ENCODE measurements at places on chromosomes 1 and 21.

DNA sequence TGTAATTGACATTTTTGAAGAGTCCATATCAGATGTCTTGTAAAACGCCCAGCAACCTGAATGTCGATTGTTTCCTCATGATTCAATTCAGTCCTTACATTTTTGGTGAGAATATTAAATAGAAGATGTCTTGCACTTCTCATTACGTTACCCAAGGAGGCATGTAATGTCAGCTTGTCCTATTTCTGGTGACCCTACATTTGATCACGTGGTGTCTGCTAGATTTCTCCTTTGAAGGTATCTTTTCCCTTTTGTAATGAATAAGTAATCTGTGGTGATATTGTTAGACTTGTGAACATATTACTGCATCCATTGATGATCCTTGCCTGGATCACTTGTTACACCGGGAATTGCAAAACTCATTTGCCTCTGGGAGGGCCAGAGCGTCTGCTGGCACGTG is 87.6 kb upstream of the DISP3 start:
- no peak for DNase-seq

GRCh38 chr21:33993286-33994231 is 78.0 kb upstream of the ATP5PO start:
- DNase-seq: no peak

DNA sequence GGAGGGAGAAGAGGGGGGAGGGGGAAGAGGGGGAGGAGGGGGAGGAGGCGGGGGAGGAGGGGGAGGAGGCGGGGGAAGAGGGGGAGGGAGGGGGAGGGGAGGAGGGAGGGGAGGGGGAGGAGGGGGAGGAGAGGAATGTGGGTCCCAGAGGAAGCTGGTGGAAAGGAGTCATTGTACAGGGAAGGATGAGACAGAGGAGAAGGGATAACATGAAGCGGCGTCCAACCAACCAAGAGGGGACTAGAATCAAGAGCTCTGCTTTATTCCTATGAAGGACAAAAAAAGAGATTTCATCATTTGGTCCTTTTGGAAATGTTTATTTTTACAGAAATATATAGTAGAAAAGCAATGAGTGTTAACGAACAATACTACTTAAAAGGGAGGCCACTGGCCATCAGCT is 24.5 kb downstream of the COA6 start:
- no peak for DNase-seq

DNA sequence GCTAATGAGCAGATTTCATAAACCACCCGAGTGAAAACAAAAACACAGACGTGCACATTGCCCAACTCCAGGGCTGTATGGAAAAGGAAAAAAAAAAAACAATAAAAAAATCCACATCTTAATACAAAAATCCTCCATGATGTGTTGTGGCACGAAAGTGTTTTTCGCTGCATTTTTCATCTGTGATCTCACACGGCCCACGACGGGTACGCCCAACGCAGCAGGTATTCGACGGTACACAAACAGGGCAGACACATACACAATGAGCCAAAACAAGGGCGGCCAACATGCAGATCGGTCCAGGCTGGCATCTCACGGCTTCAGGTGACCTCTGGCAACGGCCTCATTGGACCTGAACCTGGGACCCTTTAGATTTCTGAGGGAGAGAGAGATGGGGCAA is 31.1 kb downstream of the CASZ1 start:
- DNase-seq: no peak

DNA sequence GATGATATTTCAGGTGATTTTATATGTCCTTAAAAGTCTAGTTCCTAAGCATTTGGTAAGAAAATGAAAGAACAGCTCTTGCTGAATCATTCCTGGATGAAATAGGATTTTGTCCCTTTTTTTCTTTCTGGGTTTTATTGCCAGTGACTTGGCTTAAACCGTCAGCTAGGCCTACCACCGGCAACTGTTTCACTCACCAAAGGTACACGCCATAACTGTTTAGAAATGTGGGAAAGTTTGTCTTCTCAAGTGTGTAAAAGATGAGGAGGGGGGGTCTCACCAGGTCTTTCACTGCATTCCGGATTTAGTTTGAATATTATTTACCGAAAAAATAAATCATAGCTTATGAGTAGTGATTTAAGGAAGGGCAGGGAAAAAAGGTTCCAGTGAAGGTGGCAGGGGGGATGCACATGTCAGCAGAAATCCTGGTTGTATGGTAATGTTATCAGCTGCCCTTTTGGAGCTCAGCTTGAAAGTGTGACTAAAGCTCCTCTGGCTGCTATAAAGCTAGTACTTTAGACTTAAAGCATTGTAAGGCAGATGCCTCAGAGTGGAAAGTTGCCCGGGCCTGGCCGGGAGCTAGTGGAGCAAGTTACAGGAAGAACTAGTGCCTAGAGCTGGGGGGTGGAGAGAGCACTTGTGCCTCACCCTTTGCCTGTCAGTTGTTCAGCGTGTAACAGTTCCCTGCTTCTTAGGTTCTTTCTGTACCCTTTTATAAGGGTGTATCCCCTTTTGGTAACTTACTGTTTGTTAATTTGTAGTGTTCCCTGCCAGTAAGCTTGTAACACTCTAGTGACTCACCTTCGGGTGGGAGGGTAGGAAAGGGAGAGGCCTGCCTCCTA is 3.1 kb downstream of the ATP1A1 start:
- DNase-seq: no peak

DNA sequence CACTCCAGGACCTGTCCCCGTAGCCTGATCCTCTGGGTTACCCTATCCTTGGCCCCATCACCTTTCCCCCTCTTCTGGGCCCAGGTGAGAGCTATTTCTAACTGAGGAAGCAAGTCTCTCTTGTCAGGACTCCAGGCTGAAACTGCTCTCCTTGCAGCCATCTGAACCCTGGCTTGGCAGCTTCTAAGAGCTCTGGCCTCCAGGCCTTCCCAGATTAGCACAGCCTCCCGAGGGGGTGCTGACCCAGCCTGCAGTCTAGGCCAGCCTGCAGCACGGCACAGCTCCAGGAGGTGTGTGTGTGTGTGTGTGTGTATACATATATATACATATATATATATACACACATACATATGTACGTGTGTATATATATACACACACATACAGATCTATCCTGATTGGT is 17.4 kb downstream of the CACNA1S start:
- DNase-seq: no peak

DNA sequence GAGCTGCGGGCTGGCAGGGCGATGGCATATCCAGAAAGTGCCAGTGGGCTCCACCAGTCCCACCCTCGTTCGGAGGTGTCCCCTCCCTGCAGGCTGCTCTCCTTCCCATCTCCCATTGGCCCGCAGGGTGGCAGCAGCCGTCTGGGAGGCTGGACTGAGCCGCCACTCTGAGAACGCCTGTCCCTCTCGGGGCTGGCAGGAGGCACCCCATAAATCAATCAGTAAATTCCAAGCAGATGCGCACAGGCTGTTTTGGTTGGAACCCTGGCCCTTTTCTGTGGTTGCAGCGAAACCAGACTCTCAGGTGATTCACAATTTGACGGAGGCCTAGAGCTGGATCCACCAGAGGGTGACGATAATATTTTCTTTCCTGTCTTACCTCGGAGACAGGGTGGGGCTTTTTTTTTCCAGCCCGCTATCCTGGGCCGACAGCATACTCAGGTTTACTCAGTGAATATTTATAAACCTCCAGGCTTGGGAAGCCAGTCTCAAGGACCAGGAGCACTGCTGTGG is 99.7 kb downstream of the GLIS1 start:
- DNase-seq: no peak

- DNase-seq: no peak
These were observed 68.0 kb upstream of the ACTL8 start for GRCh38 chr1:17687145-17687544.

DNA sequence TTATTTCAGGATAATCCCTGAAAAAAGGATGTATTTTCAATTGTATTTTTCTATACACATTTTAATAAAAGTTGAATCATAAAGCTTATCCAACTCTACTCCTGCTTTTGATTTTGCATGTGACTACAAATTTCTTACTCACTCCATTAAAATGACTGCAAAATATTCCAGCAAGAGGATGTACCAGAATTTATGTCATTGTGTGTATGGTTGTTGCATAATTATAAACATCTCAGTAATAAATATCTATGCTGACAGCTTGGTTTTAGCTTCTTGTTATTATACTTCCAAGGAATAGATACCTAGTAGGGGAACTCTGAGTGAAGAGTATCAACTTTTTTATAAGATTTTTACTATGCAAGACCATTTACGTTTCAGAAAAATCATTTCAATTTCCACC is 463.2 kb upstream of the RUNX1 start:
- DNase-seq: no peak

DNA sequence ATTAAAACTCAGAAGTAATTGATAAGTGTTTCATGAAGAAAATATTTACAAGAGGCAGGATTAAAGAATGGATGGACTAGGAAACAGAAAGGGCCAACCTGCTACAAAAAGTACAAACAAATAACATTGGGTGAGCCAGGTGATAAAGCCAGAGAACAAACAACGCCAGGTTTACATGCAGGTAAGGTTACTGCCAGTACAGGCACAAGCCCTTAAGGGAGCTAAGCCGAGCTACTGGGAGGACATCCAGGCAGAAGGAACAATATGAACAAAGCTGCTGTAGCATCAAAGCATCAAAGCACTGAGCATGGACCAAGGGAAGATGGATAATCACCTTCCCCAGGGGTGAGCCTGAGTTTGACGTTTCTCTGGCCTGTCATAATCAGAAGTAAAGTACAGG is 380.7 kb downstream of the SEC16B start:
- DNase-seq: no peak

GRCh38 chr1:55986003-55986402 is 593.4 kb downstream of the PLPP3 start:
- no peak for DNase-seq

DNA sequence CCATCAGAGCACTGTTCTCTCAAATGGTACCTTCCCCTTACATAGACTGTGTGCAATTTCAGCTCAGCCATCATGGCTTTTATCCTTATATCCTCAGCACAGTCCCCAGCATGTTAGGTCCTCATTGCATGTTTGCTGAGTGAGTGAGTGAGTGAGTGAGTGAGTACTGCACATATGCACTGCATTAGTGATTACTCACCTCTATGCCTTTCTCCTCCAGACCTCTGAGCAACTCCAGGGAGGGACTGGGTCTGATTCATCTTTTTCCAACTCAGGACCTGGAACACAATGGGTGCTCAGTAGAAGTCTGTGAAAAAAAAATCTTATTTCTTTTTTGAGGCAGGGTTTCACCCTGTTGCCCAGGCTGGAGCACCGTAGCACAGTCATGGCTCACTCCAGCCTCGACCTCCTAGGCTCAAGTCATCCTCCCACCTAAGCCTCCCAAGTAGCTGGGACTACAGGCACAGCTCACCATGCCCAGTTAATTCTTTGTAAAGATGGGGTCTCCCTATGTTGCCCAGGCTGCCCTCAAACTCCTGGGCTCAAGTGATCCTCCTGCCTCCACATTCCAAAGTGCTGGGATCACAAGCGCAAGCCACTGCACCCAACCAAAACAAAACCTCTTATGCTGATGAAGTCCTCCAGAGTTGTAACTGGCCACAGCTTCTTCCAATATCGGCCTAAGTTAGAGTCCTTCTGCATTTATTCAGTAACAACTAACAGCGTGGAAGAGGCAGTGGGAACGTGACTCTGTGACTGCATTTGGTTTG is 23.7 kb downstream of the RNU5D-1 start:
- no peak for DNase-seq

GRCh38 chr1:40341491-40342380 is 24.6 kb upstream of the COL9A2 start:
- no peak for DNase-seq

DNA sequence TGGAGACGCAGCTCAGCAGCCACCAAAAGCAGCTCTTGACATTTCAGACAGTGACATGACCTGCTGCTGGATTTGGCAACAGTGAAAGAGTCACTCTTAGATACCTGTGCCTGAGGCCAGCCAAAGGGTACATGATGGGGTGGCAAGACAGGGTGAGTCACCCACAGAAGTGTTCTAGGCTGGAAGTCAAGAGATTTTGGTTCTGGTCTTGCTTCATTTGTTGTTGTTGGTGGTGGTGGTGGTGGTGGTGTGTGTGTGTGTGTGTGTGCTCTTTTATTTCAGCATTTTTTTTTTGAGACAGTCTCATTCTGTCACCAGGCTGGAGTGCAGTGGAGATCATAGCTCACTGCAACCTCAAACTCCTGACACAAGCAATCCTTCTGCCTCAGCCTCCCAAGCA is 25.8 kb downstream of the SHISAL2A start:
- no peak for DNase-seq

DNA sequence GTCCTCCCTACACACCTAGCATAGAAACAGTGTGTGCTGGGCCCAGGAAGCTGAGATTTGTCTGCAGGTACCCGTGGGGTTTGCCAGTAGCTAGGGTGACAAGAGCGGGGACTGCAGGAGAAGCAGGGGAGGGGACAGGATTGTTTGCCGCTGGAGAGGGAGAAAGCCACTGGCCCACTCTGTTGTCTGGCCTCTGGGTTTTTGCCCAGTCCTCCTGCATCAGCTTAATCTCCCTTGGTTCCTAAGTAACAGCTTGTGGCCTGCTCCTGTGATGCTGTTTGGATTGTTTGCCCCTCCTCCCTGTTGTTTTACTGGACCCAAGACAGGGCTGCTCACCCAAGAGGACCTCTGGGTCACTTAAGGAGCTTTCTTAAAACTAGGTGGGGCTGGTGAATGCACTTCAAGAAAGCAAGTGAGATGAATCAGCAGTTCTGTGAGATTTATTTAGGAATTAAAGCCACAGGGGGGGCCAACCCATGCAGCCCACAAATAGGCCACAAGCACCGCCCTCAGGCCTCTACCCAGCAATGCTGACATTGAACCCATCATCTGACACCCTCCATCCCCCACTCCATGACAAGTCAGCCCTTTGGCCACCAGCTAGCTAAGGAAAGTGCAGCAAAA is 142.8 kb downstream of the ZZZ3 start:
- DNase-seq: no peak

DNA sequence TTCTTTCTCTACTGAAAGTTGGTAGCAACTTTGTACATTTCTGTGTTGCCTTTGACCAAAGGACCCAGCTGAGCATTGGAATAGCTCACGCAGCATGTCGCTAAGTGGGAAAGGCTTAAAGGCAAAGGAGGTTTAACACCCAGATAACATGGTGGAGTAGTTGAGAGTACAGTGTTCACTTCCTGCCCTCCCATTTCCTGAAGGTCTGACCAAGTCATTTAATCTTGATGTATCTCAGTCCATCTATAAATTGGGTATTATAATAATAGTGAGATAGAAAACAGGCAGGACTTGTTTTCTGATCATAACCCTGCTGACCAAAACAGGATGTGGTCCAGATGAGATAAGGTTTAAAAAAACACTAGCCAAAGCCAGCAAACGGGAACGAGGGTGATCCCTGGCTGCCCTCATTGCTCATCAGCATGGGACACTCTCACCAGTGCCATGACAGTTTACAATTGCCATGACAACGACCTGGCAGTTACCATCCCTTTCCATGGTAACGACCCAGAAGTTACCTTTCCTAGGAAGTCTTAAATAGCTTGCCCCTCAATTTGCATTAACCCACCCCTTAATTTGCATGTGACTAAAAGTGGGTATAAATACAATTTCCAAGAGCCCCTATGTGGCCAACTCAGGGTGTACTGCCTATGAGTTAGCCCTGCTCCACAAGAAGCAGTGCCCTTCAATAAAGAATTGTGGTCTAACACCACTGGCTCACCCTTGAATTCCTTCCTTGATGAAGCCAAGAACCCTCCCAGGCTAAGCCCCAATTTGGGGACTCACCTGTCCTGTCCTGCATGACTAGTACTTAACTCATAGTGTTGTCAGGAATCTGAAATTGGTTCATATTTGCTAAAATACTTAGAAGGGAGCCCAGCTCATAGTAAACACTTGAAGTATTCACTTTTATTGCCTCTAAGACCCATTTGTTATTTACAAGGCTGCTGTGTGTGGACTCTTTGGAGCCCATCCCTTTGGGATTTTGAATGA is 28.4 kb upstream of the FHAD1 start:
- no peak for DNase-seq

- no peak for DNase-seq
These were observed 139.9 kb upstream of the B3GALT2 start for GRCh38 chr1:193326296-193326695.

GRCh38 chr1:86430376-86430775 is 6.4 kb downstream of the CLCA2 start:
- DNase-seq: no peak
